Mammary epithelial cell (primary cell): ENCODE measurements at places on chromosomes 2 and 18. TPM values are rescaled to one million over a fixed set of nuclear protein-coding genes. Genes with fewer than 3 reads are reported as not detected.

The SLC16A14 gene
- 0.38 and 0.51 TPM in 2 replicates for total RNA-seq

The SCN7A gene
- total RNA-seq: not detected

The PGAP1 gene
- total RNA-seq: 21.3 TPM

The RAB11FIP5 gene
- total RNA-seq: 39.7 TPM

The KCNK3 gene
- 0.17 TPM for total RNA-seq

The ABCB11 gene
- total RNA-seq: not detected in 2 replicates

The CKAP2L gene
- 0.83 TPM for total RNA-seq
